Ecto neural progenitor cell (in vitro differentiated cells): ENCODE measurements at places on chromosomes 2 and 18.

DNA sequence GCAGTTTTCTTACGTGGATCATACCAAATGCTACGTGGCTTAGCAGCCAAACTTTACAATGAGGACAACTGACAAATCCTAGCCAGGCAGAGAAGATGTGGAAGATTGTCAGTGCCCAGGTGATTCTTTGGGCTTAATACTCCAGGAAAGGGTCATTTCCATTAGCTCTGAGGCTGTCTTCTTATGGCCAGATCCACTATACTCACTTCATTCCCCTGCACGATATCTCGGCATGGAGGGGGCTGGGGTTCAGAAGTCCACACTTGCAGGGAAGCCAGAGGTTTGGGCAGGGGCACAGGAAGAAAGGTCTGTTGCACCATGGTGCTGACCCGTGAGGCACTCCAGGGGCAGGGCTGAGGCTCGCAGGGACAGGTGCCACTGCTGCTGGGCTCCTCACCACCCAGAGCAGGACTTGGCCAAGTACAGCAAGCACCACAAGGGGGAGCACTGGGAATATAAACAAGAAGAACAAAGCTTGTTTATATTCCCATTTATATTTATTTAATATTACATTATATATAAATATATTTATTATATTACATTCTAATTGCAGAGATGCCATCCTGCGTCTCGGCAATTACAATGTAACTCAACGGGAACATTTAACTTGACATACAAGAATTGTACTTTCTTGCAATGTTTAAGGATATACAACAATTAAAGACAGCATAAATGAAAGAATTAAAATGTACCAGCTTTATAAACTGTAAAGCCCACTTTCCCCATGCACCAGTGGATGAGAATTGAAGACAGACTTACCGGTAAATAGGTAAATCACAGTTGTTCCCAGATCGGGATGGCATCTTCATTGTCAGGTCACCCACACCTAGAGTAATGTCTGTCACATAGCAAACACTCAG lies 27.2 kb downstream of the CLUL1 start:
- peak; percentile 70 for DNase-seq

- DNase-seq, result peak; percentile 77
Measured at GRCh38 chr2:290090-290722, 2.3 kb upstream of the ALKAL2 start.

- no peak for DNase-seq
Measured at GRCh38 chr18:36128530-36128870, 640 bp downstream of the SLC39A6 start.

GRCh38 chr2:3326182-3326537 lies 51.5 kb downstream of the EIPR1 start:
- DNase-seq, result no peak

- no peak for DNase-seq
Measured at GRCh38 chr18:58078889-58079573, 35.0 kb downstream of the NEDD4L start.

DNA sequence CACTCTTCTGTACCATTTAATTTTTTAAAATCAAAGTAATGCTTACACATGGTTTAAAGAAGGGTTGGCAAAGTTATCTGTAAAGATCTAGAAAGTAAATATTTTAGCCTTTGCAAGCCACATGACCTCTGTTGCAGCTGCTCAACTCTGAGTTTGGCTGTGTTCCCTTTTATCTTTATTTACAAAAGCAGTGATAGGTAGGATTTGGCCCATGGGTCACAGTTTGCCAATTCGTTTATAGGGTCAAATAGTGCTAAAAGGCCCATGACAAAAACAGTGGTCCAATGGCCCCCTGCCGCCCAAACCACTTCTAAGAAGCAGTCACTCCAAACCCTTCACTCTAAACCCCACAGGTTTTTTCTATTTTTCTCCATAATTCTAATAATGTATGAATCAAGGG lies 124.8 kb downstream of the PARD3B start:
- DNase-seq, result no peak

- DNase-seq, result no peak
Measured at GRCh38 chr2:43324259-43325106, 98.1 kb upstream of the ZFP36L2 start.
